Skin of body (tissue), 3 donors: ENCODE measurements at places on chromosomes 11 and 22.

DNA sequence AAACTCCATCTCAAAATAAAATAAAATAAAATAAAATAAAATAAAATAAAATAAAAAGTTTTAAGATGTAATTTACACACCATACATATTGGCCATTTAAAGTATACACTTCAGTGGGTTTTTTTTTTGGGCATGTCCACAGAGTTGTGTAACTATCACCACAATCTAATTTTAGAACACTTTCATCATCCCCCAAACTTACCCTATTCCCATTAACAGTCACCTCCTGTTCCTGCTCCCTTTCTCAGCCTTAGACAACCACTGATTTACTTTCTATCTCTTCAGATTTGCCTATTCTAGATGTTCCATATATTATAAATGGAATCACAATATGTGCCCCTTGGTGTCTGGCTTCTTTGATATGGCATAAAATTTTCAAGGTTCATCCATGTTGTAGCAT lies 4.6 kb upstream of the ACER3 start:
- no peak for DNase-seq

DNA sequence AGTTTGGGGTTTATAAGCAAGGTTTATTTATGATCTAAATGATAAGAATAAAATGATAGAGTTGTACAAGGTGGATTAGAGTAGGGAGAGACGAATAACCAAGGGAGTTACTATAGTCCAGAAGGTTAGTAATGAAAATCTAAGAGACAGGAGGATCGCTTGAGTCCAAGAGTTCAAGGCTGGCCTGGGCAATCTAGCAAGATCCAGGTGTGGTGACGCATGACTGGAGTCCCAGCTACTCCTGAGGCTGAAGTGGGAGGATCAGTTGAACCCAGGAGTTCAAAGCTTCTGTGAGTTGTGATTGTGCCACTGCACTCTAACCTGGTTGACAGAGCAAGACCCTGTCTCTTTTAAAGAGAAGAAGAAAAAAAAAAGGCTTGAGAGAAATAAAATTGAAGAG lies 12.3 kb downstream of the HMGXB4 start:
- DNase-seq = no peak

DNA sequence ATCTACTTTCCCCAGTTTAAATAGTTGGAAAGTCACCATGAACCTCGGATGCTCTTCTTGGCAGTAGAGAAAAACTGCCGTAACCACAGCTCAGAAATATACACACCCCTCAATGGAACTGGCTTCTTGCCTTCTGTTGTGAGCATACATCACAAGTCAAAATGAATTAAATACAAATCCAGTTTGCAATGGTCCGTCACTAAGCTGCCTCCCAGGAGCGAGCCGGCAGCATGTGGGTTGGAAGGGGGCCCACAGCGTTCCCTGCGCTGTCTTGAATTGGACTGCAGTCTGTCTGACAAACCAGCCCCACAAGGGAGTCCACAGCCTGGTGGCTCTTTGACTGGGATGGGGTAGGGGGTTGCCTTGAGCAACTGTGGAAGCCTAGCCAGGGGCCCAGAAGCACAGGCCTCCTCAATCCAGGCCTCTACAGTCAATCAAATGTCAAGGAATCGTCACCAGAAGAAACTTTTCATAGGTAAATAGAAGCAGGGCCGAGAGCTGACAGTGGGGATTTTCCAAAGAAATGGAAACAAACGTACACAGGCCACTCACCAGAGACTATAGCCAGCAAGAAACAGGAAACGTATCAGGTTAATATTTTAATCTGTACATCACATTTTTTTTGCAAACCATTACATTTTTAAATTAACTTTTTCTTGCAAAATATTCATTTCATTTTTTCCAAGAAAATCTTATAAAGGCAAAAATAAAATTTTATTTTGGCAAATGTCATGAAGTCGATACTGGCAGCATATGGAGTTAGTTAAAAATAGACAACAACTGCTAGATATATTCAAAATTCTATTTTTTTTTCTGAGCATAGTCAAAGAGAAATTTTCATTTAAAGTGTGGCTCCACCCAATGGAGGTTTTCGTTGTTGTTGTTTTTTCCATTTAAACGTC lies 38.5 kb downstream of the C11orf58 start:
- DNase-seq = peak; percentile 86

DNA sequence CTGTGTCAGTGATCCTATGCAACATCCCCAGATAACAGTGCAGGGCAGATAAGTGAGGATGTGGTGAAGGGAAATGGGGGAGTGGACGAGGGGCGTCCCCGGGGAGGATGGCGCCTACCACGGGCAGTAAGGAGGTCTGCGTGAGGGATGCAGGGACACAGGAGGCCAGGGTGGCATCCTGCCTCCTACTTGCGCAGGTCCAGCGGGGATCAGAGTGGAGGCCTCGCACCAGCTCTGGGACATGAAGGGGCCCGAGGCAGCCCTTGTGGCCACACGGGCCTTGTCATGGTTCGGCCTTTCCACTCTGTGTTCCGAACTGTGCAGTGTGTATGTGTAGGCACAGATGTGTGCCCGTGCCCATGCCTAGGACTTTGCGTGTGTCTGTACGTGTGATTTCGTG lies 1227.5 kb downstream of the BRD1 start:
- no peak for DNase-seq

DNA sequence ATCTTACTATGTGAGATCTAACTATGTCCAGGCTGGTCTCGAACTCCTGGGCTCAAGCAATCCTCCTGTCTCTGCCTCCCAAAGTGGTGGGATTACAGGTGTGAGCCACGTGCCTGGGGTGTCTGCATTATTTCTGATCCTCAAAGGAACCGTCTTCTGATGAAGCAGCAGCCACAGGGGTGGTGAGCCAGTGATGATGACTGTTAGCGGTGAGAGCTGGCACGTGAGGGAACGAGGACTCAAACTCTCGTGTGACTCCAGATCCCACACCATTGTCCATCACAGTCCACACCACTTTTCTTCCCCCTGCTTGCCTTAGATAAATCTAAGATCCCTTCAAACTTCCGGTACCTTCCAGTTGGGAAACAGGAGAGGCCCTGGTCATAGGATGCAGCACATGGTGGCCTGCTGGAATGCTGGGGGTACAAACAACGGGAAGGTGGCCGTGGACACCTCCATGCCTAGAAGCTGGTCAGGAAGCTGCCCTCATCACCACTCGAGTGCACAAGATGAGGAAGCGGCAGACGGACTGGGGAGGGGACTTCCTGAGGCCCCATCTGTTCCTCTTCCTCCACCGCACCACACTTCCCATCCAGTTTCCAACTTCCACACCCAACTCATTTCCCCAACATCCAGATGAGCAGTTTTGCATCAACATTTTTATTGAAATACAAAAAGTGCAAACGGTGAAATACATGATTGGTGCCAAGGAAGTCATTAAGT lies 23.8 kb downstream of the ARHGAP1 start:
- no peak for DNase-seq

DNA sequence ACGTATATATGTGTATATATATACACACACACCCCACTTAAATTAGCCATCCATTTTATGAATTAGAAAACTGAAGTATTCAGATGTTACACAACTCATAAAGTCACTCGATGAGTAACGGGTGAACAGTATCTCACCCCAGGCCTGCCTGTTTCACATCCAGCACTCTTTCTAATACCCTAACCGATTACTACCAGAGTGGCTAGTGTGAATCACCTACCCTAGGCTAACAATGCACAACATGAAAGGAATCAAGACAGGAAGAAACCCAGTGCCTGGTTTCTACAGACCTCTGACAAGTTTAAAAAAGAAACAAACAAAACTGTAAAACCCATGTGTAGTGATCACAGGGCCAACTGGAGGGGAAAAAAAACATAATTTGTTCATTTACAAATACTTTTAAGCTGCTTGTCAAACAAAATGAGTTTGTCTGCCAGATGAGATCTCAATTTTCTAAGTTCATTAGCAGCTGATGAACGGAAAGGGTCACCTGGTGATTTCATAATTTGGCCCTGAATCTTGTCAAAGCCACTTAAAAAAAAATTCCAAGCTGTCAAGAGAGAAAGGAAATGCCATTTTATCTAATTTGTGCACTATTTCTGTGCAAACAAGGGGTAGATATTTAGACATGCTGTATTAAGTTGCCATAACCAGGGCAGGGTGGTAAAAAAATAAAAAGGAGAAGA lies 134.8 kb downstream of the LARGE1 start:
- no peak for DNase-seq

GRCh38 chr11:61850687-61851086 lies 22.6 kb downstream of the FADS2 start:
- no peak for DNase-seq

- peak; percentile 62 for DNase-seq
Measured at GRCh38 chr11:22479208-22479607, 141.0 kb downstream of the SLC17A6 start.

GRCh38 chr11:103878646-103879045 lies 157.8 kb upstream of the DDI1 start:
- no peak for DNase-seq

DNA sequence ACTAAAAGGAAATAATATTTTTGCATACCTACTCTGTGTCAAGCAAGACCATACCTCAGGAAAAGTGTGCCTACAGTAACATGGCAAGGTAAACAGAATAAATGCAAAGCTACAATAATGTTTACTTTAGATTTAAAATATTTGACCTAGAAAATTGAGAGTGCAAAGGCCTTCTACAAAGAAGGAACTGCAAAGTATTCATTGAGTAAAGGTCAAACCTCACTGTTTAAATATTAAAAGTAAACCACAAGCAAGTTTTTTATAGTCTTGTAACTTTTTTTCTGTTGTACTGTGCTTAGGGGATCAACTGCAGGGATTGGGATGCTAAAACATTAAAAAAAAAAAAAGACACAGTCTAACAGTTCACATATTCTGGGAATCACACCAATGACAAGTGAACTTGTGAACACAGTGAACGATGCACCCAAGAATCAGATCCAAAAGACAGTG lies 48.8 kb downstream of the CWF19L2 start:
- no peak for DNase-seq

DNA sequence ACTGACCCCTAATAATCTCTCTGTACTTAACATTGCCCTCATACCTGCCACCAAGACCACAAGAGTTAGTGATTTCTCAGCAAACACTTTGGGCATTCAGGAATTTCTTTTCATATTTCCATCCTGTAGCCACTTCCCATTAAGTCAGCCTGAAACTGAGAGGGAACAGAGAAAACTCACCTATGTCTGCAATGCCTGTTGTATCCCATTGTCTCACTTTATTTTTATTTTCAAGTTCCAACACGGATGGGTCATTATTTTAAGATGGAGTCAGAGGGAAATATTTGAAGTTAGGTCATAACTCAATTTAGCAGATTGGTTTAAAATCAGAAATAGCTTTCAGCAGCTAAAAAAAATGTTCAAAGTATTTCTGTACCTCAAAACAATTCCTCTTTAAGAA lies 937.8 kb upstream of the CHORDC1 start:
- DNase-seq = no peak

DNA sequence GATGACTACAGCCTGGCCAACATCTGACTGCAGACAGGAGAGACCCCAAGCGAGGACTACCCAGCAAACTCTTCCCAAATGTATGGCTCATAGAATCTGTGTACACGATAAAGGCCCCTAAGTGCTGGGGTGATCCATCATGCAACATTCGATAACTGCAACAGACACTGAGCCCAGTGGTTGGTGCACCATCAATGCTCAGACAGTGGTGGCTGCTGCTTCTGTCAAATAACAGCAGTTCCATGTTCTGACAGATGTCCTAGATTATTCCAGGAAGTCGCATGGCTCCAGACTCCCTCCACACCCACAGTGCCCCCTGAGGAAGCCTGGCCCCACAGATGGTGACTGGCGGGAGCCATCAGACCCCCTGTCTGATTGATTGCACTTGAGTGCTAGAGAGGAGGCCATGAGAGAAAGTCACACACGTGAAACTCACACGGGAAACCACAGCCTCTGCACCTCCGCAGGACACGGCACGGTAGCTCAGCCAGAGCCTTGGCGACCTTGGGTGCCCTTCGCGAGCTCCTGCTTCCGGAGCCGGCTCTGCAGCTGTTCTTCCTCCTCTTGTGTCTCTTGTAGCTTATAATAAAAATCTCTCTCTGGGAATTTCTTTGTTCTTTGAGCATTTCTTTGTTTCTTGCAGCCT lies 1155.9 kb downstream of the TBC1D22A start:
- no peak for DNase-seq

GRCh38 chr11:70242885-70243284 lies 27.6 kb upstream of the PPFIA1 start:
- DNase-seq = no peak

- no peak for DNase-seq
Measured at GRCh38 chr11:82267186-82267585, 466.5 kb downstream of the FAM181B start.

DNA sequence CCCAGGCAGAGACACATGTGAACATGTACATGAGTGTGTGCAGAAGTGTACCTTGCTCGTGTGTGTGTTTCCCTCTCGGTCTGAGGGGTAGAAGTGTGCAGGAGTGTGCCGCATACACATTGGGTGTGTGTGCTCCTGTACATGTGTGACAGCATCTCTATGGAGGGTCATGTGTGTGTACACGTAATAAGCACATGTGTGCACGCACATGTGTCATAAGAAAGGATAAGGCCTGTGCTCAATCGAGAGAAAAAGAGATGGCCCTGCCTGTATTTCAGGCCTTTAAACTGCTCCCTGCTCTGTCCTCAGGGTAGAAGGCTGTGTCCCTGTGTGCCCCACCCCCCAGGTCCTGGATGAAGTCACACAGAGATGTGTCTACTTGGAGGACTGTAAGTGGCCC lies 61.8 kb downstream of the OTOG start:
- no peak for DNase-seq

DNA sequence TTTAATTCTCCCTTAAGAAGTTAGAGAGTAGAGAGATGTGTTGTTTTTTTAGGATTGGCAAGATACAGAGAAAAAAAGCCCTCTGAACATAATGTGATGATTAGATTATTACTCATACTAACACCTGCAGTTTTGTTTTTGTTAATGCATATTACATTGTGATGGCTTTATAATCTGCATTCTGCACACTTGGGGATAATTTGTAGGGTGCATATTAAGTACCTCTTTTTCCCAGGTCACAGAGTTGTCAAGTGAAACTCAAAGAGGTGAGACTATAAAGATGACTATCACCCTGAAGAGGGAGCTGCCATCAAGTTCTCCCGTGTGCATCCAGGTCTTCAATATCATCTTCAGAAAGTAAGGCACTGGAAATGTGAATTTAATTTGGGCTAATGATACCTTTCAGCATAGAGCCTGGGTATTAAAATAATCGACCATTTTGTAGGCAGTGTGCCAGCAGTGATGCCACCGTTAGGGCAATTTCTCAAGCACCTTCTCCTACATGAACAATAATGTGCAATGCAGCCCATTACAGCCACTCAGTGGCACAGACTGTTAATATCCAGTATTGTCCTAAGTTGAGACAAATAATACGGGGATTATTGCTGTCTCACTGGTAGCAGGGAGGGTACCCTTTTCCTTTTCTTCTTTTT lies 16.2 kb downstream of the PIWIL4 start:
- no peak for DNase-seq

GRCh38 chr11:97355230-97355629 lies 965.4 kb downstream of the JRKL start:
- no peak for DNase-seq

DNA sequence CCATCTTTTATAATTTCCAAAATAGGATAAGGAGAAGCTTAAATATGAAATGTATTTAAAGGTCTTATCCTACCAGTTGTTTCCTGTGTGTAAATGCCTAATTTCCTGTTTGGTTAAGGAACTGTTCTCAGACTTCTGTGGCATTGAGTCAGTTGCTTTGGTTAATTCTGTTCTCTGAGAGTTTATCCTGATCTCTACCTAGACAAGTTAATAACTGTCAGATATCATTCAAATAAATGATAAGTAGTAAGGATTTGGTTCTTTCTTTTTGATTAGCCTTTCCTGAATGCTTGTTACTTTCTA lies 39.5 kb downstream of the CTNND1 start:
- no peak for DNase-seq
